ENCODE measurements at places on chromosomes 16 and 17. TPM values are rescaled to one million over a fixed set of nuclear protein-coding genes. Genes with fewer than 3 reads are reported as not detected.

PIPOX gene
- 2.1 TPM for total RNA-seq

MRTFB gene
- 42.0 TPM for total RNA-seq

SLC52A1 gene
- not detected for total RNA-seq

MYH13 gene
- total RNA-seq: not detected

ALOX12 gene
- 0.14 TPM for total RNA-seq

TP53 gene
- total RNA-seq: 37.3 TPM

PPP1R27 gene
- not detected for total RNA-seq

CACNG1 gene
- total RNA-seq: not detected

CDRT15 gene
- total RNA-seq: not detected

PLXDC1 gene
- 27.2 TPM for total RNA-seq

CIITA gene
- 11.9 TPM for total RNA-seq

TIGD7 gene
- 9.1 TPM for total RNA-seq

NUPR1 gene
- total RNA-seq: 159 TPM

WFDC1 gene
- 48.7 TPM for total RNA-seq

USP43 gene
- total RNA-seq: not detected

TLCD3A gene
- total RNA-seq: 10.4 TPM

FSCN2 gene
- total RNA-seq: 1.6 TPM

SPNS2 gene
- 16.2 TPM for total RNA-seq

TSPAN10 gene
- 0.51 TPM for total RNA-seq

SMIM36 gene
- total RNA-seq: not detected

LPCAT2 gene
- total RNA-seq: 13.8 TPM

IRX5 gene
- 1.1 TPM for total RNA-seq

MMP28 gene
- total RNA-seq: 18.2 TPM

KRT28 gene
- total RNA-seq: not detected

KLHL10 gene
- 0.32 TPM for total RNA-seq

GGNBP2 gene
- total RNA-seq: 64.0 TPM

PIRT gene
- not detected for total RNA-seq
